Femur (tissue), 1 donor: ENCODE measurements at places on chromosomes 2 and 18.
A peak's percentile ranks its signal among the peaks of the same experiment; 100 is the strongest.

GRCh38 chr2:138922973-138923563 is 142.9 kb upstream of the NXPH2 start:
- DNase-seq, result no peak

- no peak for DNase-seq
These were observed 119.1 kb downstream of the NDUFA10 start for GRCh38 chr2:239905884-239906654.

DNA sequence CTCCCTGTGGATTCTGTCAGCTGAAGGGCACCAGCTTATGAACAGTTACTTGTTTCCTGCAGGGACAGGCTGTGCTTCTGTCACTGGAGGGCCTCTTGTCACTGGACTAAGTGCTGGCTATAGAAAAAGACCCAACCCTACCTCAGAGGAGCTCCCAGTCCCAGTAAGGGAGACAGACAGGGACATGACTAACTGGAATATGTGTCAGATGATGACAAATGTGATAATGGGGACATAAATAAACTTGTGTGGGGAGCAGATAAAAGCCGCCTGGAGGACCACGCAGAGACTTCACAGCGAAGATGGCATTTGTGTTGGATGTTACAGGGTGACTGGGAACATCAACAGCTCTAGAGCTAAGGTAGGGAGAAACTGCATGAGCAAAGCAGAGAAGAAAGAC is 95.0 kb downstream of the MAPRE2 start:
- DNase-seq, result no peak

DNA sequence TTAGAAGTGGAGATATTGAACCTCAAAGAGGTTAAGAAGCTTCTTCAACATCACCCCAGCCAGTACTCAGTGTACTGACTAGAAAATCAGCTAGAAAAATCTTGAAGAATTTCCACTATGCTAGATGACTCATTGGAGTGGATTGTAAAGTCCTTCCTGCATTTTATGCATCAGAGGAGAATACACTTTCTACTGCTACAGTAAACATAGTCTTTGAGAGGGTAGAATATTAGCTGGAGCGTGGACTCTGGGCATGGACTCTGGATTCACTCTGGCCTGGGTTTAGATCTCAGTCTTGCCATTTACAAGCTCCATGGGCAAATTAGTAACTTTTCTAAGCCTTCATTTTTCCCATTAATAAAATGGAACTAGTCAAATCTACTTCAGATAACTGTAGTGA is 215.9 kb downstream of the IRS1 start:
- no peak for DNase-seq

DNA sequence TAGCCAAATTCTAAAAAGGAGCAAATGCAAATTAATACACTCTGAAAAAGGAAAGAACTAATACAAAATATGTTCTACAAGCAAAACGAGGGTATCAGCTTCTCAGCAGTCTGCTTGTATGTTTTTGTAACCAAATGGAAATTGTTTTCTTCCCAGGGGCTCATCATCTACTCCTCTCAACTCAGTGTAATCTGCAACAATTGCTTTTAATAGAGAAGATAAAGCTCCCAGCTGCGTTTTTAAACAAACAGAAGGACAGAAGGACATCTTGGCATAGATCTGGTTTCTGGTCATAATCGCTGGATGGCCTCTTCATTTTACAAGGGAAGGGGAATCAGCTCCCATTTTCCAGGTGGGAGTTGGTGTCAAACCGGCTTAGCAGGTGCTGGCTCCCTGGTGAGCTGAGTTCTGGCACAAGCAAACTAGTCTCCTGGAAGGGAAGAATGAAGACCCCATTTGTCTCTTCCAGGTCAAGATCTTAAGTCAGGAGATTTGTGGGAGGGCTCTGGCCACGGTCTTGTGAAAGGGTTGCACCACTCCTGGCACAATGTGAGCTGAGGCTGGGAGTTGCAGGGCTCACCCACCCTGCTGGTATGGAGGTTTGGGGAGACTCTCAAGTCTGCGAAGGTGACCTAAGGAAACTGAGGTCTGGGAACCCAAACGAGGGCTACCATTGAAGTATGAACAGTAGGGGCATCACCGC is 41.6 kb downstream of the NPPC start:
- DNase-seq, result no peak

DNA sequence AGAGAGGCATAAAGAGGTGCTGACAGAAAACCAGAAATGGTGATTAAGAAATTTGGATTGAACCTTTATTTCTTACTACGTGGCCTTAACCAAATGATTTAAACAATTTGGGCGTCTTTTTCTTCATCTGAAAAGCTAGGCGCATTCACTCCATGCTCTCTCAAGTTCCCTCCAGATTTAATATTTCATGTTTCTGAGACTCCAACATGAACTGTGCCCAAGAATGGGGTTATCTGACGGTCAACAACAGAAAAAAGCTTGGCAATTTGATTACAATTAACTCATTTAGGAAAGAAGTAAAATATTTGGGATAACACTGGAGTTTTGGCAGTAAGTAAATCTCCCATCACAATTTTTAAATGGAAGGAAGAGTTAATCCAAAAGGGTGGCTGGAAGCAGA is 345.4 kb downstream of the ARHGAP15 start:
- DNase-seq, result no peak

GRCh38 chr2:168060986-168061750 is 186.2 kb downstream of the STK39 start:
- no peak for DNase-seq

- no peak for DNase-seq
These were observed 35.9 kb downstream of the SMC6 start for GRCh38 chr2:17717666-17718065.

DNA sequence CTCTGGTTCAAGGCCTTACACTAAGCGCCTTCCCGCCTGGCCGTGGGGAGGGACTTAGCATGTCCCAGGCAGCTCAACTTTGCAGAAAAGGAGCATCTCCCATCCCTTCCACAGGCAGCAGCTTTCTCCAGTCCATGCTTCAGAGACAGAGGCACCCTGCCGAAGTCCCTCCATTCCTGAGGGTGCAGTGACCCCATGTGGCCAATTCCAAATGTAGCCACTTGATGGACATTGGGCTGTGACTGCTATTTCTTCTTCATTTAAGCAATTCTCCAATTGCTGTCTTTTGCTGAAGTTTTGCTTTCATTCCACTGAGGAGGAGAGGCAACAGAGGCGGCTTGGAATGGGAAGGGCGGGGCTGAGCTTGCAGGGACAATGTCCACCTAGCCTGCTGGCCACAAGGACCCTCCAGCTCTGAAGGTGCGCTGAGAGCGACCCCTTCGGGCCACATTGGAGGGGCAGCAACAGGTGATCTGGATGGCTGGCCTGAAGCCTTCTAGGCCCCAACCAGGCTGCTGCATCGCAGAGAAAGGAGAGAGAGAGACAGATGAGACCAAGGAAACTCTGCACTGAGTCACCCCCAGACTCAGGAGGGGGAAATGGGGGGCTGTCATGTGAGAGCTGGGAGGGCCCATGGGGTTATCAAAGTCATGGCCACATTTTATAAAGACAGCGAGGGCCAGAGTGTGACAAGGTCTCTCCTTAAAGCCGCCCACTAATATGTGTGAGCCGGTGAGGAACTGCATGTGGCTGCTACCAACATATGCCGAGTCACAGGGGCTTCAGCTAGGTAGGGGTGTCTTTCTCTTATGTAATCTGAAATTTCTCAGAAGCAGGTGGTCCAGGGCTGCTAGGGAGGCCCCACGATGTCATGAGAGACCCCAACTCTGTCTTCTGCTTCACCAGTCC is 61.3 kb downstream of the LONRF2 start:
- DNase-seq, result peak; percentile 90
